ENCODE measurements at places on chromosomes 4 and X.

- no peak for DNase-seq
Observed at GRCh38 chr4:97530676-97531075, 612.6 kb downstream of the STPG2 start.

- DNase-seq, result no peak
Observed at GRCh38 chr4:19735012-19735411, 516.7 kb upstream of the SLIT2 start.

DNA sequence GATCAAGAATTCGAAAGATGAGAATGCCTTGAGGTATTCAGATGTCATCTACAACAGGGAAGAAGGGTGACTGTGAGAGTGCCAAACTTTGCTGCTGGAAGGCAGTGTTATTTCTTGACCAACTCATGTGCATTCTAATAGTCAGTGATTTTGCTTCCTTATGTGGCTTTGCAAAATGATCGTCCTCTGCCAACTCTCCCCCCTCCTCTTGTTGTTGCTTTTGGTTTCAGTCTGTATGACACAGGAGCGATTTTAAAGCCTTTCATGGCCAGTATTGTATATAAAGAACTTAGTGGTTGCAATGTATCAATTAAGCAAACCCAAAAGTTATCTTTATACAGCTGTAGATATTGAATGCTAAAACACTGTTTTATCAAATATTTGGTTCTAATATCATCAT, 379.1 kb downstream of the IL1RAPL1 start:
- DNase-seq, result no peak

GRCh38 chr4:155615081-155615887, 51.4 kb upstream of the GUCY1A1 start:
- DNase-seq, result no peak

DNA sequence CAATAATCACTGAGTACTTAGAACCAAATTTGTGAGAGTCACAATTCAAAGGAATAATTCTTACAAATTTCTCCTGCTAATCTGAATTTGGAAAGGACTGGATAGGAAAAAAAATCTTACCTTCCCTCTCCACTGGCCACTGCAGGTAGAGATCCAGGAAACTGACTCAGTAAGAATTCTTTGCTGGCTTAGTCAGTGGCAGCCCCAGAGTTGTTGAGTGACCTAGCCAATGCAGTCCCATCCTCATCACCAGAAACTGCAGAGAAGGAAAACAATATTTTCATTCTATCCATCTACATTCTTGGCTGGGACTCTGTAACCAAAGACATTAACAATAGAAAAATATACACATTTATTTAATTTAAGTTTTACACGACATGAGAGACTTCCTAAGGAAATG, 572.0 kb downstream of the ADGRL3 start:
- DNase-seq, result no peak

DNA sequence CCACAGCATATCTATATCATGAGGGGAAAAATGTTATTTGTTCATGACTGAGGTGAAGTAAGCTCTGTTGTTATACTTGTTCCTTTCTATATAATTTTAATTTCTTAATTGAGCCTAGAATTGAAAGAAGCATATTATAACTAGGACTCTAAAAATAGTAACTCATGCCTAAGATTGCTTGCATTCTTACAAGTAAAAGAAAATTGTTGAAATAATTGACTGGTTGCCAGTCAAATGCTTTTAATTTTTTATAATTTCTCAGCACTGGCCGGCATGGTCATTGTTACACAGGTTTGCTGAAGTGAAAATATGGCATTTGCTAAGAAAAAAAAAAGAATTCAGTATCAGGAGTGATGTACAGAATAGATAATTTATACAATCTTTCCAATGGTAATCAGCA, 104.8 kb downstream of the GASK1B start:
- no peak for DNase-seq
